H4 (cell line): ENCODE measurements at places on chromosomes 2 and 18. TPM values are rescaled to one million over a fixed set of nuclear protein-coding genes. Genes with fewer than 3 reads are reported as not detected.

DNA sequence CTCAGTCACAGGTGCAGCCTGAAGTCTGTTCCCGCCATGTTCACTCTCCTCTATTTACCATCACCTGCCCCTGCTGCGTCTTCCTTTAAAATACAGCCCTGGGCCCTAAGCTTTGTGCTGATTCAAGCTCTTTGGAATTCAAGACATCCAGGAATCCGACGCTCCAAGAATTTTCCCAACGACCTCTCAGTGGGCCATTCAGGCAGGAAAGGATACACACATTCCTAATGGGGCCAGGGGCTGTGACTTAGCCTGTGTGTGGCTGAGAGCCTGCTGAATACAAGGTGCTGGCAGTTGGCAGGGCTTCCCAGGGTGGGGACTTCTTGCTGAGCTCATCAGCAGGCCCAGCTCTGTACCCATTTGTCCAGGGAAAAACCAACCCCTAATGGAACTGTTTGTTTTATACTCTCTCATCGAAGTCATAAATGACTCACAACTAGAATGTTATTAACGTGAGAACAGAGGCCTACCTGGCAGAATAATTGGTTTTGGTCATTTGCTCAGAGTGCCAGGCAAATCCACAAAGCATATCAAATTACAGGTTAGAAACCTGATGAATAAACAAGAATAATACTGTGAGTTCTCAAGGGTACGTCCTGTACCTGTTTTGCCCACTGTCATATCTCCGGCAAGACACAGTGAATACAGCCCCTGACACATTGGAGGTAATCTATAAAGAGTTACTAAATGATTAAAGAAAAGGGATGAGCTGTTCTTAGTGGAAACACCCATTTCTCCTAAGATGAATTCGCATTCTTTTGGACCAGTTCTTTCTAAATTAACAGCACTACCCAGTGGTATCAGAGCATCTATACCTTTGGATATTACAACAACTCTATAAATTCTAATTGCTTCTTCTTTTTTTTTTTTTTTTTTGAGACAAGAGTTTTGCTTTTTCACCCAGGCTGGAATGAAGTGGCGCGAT, 12.6 kb upstream of the KCMF1 start:
- DNase-seq, result peak; percentile 92

- DNase-seq, result no peak
Observed at GRCh38 chr2:217069263-217070042, 209.6 kb upstream of the TNP1 start.

DNA sequence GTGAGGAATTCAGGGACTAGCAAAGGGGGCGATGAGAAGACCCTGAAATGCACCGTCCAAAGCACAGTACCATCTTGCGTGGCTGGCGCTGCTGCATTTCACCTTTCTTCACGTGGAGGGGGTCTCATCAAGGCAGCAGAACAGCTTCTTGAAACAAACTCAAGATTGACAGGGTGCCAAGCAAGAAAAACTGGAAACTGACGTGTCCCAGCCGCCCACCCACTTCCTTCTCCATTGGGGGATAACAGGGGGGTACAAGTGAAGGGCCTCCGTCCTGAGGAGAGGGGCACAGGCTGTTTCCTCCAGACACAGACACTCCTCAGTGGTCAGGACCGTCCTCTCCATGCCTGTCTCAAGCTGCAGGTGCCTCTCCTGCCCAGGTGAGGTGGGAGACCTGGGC, 32.5 kb downstream of the HDAC4 start:
- no peak for DNase-seq

DNA sequence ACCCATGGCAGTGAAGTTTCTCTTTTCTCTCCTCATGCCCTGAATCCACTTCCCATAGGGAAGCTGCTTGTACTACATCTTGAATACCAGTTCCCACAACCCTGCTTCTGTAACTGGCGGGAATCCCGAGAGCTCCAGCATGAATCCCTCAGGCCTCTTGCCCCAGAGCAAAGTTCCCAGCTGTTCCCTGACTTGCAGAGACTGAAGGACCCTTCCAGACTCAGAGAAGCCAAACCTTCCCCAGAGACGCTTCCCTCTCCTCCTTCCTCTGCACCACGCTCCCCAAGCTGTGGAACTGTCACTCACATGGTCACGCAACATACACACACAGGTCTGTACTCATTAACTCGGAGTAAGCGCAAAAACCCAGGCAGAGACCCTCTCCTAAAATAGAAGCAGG, 26.4 kb downstream of the TRAPPC12 start:
- DNase-seq, result no peak

DNA sequence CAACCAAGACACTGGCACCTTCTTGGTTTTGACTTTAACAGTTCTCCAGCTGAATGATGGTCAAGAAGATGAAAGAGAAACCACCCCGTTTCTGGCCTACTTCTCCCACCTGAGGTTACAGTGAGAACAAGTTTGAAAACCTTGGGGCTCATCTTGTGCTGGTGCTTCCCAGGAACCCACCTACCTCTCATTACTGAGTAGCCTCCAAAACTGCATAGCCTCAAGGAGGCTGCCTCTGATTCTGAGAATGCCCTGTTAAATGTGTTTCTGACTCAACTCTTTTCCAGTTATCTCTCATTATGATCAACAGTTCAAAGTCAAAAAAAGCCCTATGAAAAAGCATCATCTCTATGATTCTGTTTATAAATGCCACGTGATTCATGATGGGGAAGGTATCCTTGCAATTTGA, 121.9 kb downstream of the CACNB4 start:
- no peak for DNase-seq

DNA sequence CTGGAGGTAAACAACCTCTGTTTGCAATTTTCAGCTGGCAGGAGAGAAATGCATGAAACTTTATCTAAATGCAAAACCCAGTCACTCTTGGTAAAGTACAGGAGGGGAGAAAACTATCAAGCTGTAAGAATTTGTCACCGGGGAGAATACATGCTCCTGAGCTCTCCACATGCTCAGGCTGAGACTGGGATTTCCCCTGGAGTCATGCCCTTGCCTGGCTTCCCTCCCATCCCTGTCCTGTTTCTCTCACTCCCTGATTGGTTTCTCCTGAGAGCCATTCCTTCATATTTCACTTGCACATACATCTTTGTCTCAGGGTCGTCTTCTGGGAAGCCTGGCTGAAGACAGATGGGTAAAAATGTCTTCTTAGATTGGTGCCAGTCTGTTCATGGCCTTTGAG, 52.9 kb upstream of the SPATS2L start:
- DNase-seq, result no peak

DNA sequence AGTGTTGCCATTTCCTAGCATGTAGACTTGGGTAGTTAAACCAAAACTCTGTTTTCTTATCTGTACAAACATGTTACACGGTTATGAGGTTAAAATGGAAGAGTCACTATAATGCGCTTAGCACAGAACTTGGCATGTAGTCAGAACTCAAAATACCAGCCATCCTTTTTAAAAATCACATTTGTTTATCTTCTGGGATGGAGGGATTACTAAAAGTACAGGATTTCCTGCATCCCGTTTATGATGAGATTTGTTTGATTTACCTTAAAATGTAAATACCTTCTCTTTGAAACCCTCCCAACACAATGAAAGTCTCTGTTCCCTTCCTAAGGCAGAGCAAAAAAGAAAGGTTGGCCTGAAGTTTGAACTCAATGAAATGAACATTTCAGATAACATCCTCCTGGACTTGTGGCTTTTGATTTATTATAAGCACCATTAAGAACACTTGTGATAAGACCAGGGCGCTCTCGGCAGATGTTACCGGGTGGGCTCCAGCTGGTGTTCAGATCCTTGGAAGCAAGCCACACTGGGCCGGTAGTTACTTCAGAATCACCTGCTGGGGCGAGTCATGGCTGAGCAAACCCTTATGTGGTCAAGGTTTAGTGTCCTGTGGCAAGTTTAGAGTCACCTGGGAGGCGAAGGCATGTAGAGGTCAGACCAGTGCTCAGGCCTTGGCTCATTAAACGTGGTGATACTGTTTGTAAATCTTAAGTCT, 105.7 kb downstream of the MGAT5 start:
- peak; percentile 64 for DNase-seq

Gene IL37
- not detected in 2 replicates for total RNA-seq

Gene SGPP2
- not detected in 2 replicates for total RNA-seq

GRCh38 chr2:217941339-217941738, 61.5 kb downstream of the TNS1 start:
- DNase-seq, result no peak

Gene SDC1
- total RNA-seq, result 29.0 and 44.7 TPM in 2 replicates

DNA sequence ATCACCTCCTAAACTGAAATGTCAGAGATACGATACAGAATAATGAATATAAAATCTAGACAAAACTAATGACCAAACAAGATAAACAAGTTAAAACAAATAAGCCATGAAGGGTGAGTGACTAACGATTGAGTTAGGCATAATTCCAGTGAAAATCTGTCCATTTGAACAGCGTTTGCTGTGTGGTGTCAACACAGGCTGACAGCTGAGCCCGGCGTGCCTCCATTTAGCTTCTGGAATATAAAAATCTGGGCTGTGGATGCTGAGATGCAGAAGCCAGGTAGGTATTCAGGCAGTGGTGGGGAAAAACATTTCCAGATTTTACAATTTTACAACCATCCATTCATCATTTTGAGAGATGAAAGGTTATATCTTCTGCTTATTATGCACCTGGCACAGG, 2041.4 kb upstream of the CELF4 start:
- DNase-seq, result no peak

- no peak for DNase-seq
Observed at GRCh38 chr2:178946494-178946893, 103.4 kb downstream of the CCDC141 start.

DNA sequence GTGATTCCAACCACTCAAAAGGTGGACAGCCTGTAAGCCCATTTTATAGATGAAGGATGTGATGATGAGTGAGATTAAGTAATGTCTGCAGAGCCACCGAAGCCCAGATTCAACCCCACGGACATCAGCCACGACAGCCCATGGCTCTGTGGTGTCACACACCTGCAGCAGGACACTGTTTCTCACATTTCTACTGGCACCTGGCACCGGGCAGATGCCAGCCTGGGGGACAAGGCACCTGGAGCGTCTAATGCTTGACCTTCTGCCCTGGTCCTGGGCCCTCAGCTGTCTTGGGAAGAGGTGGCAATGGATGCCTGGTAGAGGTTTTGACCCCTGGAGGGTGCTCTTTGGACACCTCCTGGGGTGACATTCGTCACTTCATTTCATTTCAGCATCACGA, 176.3 kb downstream of the ANAPC1 start:
- no peak for DNase-seq

DNA sequence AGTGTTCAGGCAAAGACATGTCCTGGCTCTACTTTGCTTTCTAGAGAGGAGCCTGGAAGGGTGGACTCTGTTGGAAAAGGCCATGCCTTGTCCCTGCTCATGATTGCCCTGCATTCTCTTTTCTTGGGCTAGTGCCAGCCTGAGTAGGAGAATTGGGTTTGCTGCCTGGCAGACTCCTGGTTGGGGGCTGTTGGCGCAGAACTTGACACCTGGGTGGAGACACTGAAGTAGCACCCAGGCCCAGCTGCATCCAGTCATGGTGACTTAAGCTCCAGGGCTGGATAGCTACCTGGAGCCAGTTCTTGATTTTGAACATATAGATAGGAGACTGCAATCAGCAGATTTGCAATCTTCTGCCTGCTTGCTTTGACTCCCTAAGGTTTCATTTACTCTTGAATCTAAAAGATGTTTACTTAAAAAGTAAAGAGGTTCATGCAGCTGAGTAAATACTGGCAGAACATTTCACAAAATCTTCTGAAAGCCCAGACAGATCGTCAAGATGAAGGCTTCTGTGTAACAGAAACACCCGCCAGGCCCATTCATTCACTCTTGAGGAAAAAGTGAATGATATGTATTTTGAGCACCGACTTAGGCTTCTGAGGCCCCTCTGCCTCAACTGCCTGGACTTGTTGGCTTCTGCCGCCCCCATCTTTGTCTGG, 38.0 kb upstream of the YWHAQ start:
- DNase-seq, result no peak

- DNase-seq, result peak; percentile 12
Observed at GRCh38 chr2:179936654-179937053, 70.4 kb downstream of the CWC22 start.

Gene WDPCP
- total RNA-seq, result 3.7 and 4.6 TPM in 2 replicates

Gene SEPTIN10
- 34.1 and 44.4 TPM in 2 replicates for total RNA-seq

DNA sequence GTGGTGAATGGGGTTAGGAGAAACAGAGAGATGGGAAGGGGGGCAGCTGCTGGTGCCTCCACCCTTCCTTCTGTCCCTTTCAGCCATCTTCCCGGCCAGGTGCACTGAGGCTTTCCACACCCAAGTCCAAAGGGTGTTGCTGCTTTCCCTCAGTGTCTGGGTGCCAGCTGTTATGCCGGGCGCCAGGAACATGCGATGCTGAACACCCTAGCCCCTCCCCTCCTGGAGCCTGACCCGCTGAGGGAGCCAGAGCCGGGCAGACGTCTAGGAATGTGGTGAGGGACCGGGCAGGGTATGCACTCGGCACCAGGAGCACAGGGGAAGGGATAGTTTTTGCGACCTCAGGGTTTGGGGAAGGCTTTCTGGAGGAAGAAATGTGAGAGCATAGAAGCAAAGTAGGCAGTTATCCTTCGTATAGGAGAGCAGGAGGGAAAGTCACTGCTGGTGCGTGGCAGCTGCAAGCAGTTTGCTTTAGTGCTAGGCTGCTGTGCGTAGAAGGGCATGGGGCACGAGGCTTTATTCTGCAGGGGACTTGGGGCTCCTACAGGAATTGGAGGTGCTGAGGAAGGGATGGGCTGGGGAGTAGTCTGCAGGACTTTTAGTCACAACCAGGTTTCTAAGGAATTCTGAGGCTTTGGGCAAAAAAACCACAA, 147.7 kb downstream of the TSN start:
- DNase-seq, result no peak

- no peak for DNase-seq
Observed at GRCh38 chr2:9092383-9093282, 89.1 kb upstream of the MBOAT2 start.

Gene ADCYAP1
- 0.47 and 0.83 TPM in 2 replicates for total RNA-seq

- no peak for DNase-seq
Observed at GRCh38 chr18:47993409-47993808, 63.0 kb upstream of the SMAD2 start.

DNA sequence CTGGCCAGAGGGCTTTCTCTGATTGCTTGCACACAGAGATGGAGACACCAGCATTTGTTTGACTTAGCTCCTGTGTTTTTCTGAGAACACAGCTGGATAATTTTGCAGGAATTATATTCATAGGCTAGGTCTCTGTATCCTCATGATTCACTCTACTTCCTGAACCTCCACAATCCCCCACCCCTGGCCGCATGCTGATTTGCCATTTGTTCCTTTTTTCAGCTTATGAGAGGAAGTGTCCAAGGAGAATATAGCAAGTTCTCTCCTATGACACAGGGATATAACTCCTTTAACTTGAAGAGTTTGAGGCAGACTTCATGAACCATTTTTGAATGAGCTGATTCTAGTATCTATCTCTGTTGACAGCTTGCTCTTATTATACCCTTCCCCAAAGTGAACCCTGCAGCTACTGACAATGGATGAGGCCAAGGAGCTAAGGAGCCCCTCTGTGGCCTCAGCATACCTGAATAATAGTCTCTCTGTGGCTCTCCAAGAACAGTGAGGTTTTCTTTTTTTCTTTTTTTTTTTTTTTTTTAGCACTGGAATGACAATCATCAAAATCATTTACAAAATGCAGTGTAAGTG, 15.4 kb downstream of the CAVIN2 start:
- DNase-seq, result no peak

DNA sequence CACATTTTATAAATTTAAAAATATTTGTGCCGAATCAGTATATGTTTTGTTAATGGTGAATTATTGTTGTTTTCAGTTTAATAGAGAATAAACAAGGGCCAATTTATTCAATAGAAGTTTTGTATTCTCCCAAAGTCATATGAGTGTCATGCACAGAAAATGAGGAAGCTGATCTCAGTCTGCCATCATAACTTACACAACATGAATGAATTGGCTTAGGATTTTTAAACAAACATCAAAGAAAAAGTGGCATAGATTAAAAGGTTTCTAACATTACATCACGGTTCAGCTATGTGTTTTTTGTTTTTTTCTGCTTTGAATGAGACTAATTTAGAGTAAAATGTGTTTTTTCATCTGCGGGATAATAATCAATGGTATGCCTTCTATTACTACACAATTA, 123.4 kb upstream of the CTNNA2 start:
- peak; percentile 33 for DNase-seq
